ENCODE measurements at places on chromosomes 6 and 20.

GRCh38 chr6:52994031-52994838 is 849 bp downstream of the GSTA4 start:
- DNase-seq = no peak

DNA sequence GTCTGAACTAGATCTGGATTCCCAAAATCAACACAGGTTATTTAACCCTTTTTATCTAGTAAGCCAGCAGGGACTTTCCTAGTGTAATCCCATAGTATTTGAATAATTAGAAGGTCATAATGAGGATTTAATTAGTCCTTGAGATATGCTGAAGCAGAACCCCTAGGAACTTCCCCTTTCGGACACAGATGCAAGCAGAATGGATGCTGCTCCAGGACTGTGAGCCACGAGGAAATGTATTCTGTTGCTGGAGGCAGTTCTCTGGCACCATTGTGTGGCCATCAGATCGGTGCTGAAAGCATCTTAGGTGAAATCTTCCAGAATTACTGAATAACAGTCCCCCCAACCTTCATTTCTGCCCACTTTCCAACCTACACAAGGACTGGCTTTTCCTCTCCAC is 206.9 kb downstream of the TMEM242 start:
- no peak for DNase-seq

DNA sequence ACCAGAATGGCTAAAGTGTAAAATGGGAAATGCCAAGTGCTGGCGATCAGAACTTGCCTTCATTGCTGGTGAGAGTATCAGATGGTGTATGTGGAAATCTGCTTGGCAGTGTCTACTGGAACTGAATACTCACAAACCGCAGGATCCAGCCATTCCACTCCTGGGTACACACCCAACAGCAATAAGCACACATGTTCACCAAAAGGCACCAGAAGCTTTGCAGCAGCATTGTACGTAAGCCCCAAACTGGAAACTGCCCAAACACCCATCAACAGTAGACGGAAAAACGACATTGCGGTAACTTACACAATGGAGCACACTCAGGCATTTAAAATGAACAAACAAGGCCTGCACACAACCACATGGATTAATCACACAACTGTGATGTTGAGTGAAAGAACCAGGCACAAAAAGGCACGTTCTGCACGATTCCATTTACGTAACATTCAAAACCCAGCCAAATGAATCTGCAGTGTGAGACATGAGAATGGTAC is 37.3 kb upstream of the BPIFA2 start:
- no peak for DNase-seq

DNA sequence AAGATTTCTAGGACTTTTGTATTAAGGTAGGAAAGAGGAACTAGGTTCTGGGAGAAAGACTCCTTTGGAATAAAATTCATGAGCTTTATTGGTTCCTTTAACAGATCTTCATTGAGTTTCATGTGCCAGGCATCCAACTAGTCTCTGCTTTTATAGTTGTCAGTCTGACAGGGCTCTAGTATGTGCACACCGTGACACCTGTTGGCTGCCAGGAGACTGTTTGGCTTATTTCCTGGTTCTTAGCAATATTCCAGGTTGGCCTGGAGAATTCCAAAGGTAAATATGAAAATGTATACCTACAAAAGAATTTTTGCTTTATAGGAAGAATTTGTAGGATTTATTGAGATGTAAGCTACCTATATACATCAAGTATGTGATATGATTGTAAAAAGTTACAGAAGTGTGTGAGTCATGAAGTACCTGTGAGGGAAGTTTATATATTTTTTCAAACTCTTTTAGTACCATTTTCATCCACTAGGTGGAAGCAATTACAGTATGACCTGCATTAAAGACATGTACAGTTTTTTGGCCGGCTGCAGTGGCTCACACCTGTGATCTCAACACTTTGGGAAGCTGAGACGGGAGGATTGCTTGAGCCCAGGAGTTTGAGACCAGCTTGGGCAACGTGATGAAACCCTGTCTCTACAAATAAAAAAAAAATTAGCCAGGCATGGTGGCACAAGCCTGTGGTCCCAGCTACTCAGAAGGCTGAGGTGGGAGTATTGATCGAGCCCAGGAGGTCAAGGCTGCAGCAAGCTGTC is 35.2 kb downstream of the NDUFAF5 start:
- no peak for DNase-seq

DNA sequence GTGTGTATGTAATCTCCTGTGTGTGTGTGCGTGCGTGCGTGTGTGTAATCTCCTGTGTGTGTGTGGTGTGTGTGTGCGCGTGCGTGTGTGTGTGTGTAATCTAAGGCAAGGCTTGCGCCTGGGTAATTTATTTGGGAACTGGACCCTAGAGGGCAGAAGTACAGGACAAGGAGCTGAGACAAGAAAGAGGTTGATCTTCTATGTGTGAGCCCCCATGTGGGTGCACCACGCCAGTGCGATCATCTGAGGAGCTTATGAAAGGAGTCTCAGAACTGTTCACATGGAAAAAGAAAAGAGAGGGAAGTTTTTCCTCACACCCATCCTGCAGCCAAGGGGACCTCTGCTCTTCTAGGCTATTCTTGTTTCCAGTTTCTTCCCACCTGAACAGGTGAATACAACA is 220.1 kb upstream of the GGTLC1 start:
- no peak for DNase-seq

DNA sequence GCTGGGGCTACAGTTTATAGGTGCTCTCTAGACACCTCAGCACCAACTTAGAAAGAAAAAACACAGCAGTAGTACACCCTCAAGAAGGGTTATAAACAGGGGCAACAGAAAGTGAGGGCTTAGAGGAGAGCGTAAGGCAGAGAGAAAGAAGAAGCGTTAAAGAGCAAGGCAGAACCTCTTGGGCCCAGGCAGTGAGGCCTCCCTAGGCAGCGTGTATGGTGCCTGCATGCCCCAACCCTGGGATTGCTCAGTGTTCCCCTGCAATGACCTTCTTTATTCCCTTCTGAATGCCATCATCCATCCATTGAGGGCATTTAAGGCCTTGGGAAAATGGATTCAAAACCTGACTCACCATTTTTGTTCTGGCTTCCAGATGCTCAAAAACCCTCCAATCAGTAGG is 130.0 kb upstream of the ARG1 start:
- DNase-seq = no peak

DNA sequence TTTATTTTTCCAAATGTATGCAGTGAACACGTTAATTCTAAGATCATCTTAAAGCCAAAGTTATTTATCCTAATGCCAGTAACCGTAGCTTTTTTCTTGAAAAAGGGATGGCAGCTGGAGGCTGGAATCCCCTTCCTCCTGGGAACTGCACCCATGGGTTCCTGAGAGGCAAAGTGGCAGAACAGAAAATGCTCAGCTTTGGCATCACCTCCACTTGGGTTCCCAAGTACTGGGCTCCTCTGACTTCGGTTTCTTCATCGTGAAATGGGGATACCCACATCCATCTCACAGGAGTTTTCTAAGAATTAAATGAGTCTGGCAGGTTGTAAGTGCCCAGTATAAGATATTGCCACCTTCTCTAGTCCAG is 6.2 kb upstream of the DDX43 start:
- no peak for DNase-seq

- DNase-seq = no peak
Observed at GRCh38 chr20:31543966-31544598, 29.8 kb downstream of the HM13 start.

GRCh38 chr20:38543014-38543906 is 37.7 kb upstream of the ADIG start:
- no peak for DNase-seq

DNA sequence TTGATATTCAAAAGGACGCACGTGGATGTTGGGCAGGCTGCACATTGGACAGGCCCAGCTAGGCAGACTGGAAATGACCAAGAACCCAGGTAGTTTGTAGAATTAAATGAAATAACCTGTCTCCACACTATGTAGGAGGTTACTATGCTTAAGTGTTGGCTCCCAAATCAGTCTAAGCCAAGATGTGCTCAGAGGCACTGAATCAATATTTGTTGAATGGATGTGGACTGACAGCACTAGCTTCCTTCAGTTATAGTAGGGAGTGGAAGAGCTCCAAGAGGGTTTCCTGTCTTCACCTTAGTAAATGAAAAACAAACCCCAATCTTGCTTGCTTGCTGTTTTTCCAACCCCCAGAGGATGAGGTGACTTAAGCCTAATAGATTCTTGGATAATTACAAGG is 180.5 kb downstream of the JARID2 start:
- no peak for DNase-seq

GRCh38 chr6:140393665-140394540 is 1019.5 kb upstream of the CITED2 start:
- no peak for DNase-seq

DNA sequence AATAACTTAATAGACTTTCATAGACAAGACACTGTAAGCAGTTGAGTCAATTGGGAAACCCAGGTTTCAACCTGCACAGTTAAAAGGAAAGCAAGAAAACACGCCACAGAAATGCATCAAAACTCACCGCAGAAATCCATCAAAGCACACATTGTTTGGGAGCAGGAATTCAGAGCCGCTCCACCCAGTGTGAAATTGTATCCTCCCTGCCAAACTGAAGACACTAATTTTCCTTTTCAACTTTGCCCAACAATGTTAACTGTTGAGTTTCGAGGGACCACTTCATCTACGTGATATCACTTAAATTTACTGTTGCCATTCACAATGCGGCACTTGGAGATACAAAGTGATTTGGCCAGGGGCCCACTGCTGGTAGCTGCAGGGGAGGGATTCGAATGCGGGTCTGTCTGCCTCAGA is 92.7 kb downstream of the DACT2 start:
- DNase-seq = no peak

- no peak for DNase-seq
Observed at GRCh38 chr6:15489261-15489962, 173.4 kb downstream of the DTNBP1 start.

DNA sequence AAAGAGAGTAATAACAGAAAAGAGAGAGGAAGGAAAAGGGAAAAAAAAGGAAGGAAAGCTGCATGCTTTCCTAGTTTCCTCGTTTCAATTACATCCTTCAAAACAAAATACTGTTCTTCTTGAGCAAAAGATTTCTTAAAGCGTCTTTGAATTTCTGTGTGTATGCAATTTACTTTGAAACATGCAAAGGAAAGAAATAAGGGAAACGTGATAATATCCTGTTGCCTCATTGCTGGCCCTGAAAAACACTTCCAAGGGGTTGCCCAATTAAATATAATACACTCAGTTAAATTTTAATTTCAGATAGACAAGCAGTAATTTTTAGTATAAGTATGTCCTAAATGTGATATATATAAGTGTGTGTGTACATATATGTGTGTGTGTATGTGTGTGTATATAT is 51.2 kb upstream of the TPD52L1 start:
- no peak for DNase-seq

DNA sequence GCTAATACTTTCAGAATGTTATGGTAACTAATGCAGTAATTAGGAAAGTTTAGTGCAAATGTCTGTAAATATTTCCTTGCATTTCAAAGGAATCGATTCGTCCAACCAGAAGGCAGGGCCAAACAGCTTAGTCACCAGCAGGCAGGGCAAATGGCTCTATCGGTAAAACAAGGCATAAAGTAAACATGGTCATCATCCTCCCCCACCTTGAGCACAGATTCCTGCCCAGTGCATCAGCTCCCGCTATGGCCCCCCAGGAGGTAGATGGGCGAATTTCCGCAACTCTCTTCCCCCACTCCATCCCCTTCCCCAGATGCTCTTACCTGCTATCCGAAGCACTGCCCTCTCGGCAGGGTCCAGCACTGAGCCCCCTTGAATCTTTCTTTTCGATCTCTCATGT is 103.8 kb upstream of the BEND6 start:
- no peak for DNase-seq

DNA sequence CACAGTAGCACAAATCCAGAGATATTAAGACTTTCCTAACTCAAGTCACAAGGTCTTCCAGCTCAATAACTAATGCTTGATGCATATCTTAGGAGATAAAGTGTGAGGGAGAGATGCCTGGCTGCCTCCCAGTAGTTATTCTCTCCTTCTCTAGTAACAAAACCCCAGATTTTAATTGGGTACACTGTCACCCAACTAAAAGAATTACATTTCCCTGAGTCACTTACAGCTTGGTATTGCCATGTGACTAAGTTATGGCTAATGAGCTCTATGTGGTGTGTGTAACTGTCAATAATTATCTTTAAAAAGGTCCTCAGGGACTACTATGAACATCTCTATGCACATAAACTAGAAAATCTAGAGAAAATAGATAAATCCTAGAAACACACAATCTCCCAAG is 32.0 kb downstream of the KIF6 start:
- DNase-seq = no peak

DNA sequence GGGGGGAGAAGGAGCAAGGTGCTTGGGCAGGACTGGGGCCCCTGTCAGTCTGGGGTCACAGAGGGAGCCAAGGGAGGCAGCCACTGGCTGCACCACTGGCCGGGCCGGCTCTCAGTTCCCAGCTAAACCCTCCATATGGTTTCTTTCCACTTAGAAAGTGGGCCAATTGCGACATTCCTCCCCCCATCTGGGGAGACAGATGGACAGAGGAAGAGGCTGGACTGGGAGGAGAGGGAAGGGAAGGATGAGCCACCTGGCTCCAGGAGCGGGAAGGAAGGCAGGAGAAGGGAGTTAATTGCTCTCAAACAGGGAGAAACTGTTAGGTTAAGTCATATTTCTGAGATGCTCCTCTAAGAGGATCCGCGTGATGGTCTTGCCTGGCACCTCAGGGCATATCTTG is 82.2 kb downstream of the GRM4 start:
- DNase-seq = no peak

DNA sequence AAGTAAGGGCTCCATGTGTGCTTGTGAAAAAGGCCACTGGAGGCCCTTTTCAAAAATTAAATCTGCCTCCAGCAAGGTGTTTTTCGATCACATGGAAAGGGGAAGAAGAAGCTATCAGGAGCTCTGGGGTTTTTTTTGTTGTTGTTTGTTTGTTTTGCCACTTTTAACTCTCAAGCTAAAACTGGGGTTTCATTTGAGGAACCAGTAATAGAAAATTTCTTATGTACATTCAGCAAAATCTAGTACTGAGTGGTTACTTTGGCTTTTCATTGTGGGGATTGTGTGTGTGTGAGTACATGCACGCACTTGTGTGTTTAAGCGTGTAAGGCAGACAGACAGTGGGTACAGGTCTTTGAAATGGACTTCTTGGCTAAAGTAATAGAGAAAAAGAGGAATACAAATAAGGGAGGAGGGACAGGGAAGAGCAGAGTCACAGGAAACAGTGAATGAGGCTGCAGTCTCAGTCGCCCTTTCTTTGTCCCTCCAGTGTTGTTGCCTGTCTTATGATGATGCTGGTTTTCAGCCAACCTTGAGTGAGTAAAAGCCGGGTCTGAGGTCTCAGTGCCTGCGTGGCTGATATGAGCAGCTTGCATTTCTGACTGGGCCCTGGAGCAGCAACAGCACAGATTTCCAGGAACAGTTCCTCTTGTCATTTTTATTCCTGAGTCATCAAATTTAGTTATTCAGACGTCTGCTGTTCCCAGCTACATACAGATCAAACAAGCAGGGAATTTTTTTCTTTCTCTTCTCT is 26.2 kb downstream of the SLC16A10 start:
- DNase-seq = no peak

GRCh38 chr6:43124481-43124880 is 46.6 kb upstream of the SRF start:
- no peak for DNase-seq

DNA sequence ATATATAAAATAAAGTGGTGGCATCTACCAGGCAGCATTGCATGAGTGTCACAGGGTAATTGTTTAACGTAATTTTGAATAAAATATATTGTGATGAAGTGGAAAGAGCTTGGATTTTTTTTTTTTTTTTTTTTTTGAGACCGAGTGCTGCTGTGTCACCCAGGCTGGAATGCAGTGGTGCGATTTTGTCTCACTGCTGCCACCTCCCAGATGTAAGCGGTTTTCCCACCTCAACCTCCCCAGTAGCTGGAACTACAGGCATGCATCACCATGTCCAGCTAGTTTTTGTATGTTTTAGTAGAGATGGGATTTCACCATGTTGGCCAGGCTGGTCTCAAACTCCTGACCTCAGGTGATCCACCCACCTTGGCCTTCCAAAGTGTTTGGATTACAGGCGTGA is 81.1 kb upstream of the SMIM8 start:
- no peak for DNase-seq
